Stimulated activated CD8-positive, alpha-beta memory T cell treated with anti-CD3 and anti-CD28 coated beads, Interleukin-4, amount 100 ng/mL, for 1 hour (primary cell): ENCODE measurements at places on chromosomes 6 and 20.

DNA sequence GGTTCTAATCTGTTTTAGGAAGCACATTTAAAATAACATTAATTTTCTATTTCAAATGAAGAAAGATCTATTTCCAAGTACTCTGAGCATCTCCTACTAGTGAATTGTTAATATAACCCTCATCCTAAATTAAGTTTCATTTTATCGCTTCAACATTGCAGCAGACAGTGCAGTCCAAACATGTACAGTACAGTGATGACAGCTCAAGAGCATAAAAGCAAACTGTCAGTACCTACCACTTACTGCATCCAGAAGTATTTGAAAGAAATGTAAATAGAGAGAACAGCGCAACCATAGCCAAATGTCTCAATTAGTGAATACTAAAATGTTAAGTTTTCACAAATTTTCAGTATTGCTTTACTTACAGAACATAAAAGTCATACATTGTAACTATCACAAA lies 179.4 kb downstream of the ISM1 start:
- no peak for DNase-seq

GRCh38 chr6:9862603-9863167 lies 552.2 kb downstream of the TFAP2A start:
- no peak for DNase-seq

- DNase-seq: no peak
Observed at GRCh38 chr6:24926192-24926591, 9.6 kb downstream of the RIPOR2 start.

DNA sequence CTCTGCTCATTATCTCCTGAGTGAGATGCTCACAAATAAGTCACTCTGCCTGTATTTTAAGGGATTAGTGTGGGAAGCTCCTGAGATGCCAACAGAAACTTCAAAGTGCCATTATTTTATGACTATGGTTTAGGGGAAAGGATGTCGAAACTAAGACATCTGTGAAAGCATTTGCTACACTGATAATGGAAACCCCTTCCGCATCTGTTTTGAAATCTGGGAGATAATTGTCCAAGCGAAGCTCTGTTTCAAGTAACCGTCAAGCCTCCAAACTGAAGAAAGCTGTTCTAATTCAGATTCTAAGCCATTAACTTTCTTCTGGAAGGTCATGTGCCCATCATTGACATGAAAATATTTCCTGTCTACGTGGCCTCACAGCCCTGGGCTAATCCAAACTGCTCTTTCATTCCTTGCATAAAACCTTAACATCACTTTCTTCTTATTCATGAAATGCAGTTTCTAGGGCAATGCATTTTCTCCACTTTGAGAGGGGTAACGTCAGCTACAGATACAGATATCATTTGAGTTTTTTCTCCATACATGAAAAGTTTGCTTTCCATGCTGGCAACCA lies 932.0 kb downstream of the C6orf118 start:
- no peak for DNase-seq

DNA sequence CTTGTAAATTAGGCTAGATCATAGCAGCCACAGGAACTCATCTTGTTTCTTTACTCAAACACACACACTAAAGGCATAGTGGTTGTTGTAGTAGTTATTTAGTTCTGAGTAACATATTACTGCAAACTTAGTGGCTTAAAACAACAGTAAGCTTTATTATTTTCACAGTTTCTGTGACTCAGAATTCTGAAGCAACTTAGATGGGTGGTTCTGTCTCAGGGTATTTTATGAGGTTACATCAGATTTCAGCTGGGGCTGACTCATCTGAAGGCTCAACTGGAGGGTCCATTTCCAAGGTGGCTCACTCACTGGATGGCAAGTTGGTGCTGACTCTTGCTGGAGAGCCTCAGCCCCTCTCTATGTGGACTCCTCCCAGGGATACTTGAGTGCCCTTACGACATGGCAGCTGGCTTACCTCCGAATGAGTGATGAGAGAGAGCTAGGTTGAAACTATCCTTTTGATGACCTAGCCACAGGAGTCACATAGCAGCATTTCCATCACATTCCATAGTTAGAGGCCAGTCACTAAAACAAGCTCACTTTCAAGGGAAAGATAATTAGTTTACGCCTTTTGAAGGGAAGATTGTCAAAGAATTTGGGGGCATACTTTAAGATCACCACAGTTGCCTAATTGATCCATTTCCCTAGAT lies 136.5 kb upstream of the PRND start:
- no peak for DNase-seq

- DNase-seq: peak; percentile 64
Observed at GRCh38 chr6:31834367-31835250, 7.1 kb downstream of the HSPA1B start.

GRCh38 chr6:106858653-106859092 lies 115.9 kb downstream of the CD24 start:
- DNase-seq: no peak

GRCh38 chr6:55954436-55954835 lies 79.0 kb upstream of the BMP5 start:
- DNase-seq: no peak

DNA sequence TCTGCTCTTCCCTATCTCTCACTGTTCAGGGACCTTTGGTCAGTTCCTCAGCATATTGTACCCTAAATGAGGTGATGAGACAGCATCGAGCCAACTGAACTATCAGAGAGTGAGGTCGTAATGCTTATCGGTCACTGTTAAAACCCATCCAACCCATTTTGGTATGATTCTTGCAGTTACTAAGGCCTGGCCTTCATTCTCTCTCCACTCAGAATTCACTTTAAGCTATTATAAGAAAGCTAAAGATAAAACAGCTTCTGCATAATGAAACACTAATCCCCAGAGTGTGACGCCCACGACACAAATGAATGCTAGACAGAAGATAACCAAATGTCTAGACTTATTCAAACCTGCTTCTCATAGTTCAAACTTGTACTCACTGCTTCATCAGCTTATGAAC lies 175.8 kb downstream of the GMPR start:
- no peak for DNase-seq

DNA sequence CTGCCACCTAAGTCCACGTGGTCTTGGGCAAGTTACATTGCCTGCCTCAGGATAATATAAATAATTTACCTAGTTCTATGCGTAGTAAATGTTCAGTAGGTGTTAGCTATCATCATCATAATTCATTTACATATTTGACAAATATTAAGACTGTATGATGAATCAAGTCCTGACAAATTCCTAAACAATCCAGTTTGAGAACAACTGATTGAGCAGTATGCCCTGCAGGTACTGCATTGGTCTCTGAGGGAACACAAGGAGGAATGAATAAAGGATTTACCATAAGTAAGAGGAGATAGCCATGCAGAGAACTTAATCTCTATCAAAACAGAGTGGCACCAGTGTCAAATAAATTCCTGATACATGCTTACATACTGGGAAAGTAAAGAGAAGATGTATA lies 70.4 kb downstream of the SAMD5 start:
- DNase-seq: no peak

- no peak for DNase-seq
Observed at GRCh38 chr6:7249391-7249790, 63.6 kb downstream of the SSR1 start.

DNA sequence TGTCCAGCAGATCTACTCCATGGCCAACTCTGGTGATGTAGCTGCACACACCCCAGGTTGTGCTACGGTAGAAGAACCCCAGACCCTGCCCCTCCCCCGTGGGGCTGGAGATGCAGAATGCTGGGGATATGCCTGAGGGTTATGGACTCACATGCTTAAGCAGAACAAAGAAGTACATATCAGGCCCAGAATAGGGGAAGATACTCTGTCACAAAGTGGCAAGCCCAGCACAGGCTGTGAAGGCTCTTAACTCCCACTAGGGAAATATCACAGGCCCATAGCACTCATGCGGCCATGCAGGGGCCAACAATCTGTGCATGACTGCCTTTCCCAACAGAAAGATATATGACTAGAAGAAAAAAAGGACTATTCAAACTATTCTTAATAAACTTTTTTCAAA lies 234.9 kb downstream of the KCNQ5 start:
- no peak for DNase-seq

DNA sequence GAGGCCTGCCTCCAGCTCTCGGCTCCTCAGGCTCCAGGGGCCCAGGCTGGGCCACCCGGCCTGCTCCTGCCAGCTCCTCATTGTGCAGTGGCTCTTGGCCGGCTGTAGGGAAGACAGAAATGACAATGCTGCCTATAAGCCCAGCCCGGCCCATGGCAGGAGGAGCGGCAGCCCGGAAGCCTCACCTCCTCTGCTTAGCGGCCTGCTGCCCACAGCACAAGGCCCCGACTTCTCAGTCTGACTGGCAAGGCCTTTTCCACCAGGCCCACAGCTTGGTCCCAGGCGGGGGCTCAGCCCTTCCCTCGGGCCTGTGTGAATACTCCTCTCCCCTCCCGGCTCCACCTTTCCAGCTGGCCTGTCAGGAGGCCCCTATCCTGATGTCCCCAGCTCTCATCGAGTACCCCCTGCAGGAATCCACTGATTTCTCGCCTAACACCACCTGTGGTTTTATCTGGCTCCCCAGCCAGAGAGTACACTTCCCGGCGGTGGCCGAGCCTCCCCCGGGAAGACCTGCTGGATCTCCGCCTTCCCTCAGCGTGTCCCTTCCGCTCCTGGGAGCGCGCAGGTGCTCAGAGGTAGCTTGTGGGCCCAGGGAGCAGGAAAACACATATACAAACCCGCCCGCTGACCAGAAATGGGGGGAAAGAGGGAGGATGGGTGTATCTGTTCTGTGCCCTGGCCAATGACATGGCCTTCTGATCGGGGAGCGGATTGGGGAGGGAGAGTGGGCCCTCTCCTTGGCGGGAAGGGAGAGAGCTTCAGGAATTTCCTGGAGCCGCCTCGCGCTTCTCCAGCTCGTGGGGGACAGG lies 963 bp downstream of the DDRGK1 start:
- no peak for DNase-seq

GRCh38 chr6:101386982-101387381 lies 6.5 kb upstream of the GRIK2 start:
- no peak for DNase-seq

DNA sequence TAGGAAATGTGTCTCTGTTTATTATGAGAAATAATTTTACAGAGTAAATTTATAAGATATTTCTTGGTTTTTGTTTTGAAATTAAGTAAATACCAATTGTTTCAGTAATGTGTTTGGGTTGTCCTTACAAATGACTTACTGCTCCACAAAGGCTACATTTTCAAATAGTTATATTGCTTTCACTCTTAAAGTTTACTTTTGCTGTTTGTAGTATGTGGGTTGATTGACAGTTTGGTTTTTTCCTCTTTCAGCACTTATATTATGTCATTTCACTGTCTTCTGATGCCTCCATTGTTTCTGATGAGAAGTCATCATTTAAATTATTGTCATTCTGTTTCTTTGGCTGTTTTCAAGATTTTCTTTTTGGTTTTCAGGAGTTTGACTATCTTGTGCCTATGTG lies 34.9 kb upstream of the SUMO4 start:
- no peak for DNase-seq
